Urinary bladder (tissue), 4 donors: ENCODE measurements at places on chromosomes 3 and 15. TPM values are rescaled to one million over a fixed set of nuclear protein-coding genes. Genes with fewer than 3 reads are reported as not detected.

GRCh38 chr3:152621006-152621868 lies 213.7 kb upstream of the P2RY1 start:
- no peak for DNase-seq

DNA sequence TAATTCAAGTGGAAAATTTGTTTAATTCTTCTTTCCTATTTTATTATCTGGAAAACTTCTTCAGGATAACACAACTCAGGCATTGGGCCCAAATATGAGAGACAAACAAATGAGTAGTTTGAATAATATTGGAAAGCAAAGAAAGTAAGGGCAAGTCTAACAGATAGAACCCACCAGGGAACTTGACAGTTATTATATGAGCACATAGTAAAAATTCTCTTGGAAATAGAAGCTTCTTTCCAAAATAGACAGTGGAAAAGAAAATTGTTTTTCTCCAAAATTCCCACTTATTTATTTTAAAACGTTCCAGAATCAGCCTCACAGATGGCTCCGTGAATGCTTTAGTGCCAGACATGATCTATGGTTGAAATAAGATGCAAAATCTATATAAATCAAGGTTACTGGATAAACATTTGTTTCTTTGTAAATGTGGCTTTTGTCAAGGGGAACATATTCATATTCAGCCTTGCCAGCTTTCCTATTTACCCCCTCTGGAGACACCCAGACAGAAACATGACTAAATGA lies 23.9 kb downstream of the LDHAL6B start:
- no peak for DNase-seq

DNA sequence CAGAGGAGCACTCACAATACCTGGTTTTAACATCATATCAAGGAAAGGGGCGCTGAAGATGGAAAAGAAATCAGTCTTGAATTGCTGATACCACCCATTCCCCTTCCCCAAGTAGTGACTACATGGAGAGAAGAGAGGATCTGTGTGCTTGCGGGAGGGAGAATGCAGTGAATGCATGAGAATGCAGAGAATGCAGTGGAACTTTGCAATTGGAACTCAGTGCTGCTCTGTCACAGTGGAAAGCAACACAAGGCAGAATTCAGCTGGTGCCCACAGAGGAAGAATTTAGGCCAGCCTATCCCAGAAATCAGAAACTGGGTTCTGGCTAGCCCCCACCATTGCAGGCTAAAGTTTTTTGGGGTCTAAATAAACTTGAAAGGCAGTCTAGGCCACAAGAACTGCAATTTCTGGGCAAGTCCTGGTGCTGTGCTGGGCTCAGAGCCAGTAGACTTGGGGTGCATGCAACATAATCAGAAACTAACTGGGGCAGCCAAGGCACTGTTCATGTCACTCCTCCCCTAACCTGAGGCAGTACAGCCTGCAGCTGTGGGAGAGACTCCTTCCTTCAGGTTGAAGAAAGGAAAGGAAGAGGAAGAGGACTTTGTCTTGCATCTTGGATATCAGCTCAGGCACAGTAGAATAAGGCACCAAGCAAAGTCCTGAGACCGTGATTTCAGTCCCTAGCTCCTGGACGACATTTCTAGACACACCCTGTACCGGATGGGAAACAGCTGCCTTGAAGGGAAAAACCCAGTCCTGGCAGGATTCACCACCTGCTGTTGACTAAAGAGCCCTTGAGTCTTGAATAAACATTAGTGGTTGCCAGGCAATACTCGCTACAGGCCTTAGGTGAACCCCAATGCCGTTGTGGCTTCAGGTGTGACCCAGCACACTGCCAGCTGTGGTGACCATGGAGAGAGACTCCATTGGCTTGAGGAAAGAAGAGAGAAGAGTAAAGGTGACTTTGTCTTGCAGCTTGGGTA lies 329.3 kb downstream of the TBL1XR1 start:
- DNase-seq: no peak

GRCh38 chr3:83902787-83903533 lies 1055.8 kb upstream of the CADM2 start:
- DNase-seq: no peak

GRCh38 chr3:183396662-183397391 lies 31.6 kb downstream of the MCF2L2 start:
- no peak for DNase-seq

SH2D7 gene
- total RNA-seq: not detected

- DNase-seq: no peak
Measured at GRCh38 chr15:45205192-45205591, 17.4 kb upstream of the SHF start.

DNA sequence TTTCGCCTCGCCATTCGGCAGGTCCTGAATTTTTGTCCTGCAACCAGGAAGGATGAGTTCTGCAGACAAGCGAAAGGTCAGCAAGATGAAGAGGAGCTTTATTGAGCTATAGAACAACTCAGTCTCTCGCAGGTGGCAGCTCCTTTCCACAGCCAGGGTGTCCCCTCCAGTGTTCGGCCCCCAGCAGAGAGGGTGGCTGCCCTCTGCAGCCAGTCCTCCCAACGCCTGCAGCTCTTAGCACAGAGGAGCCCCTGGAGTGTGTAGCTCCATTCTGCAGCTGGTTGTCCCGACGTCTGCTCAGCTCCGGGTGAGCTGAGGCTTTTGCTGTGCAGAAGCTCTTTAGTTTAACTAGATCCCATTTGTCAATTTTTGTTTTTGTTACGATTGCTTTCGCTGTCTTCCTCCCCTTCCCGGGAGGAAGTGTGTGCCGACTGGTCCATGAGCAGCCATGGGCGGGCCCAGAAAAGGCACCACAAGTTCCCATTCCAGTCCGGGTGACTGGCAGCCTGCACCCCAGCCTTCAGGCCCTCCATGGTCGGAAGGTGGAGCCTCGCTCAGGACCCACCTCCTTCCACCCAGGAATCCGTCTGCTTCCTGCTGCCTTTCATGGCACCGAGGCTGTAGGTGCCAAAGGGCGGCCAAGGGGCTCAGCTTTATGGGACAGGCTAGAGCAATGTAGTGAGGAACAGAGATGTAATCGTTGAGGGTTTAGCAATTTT lies 497.8 kb upstream of the CNTN4 start:
- no peak for DNase-seq

- DNase-seq: no peak
Measured at GRCh38 chr3:103794656-103795055, 1359.8 kb downstream of the ZPLD1 start.

GOLGA6D gene
- total RNA-seq: not detected

- DNase-seq: no peak
Measured at GRCh38 chr3:100150473-100150872, 36.2 kb upstream of the FILIP1L start.

DNA sequence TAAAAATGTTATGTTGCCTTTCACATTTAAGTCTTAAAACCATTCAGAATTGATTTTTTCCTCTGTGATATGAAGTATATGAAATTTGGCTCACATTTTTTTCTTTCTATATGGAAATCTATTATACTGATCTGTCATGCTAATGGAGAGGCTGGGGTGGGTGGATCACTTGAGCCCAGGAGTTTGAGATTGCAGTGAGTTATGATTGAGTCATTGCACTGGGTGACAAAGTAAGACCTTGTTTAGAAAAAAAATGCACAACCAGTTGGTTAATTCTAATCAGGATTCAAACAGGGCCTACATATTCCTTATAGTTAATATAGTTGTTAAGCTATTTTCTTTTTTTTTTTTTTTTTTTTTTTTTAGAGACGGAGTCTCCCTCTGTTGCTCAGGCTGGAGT lies 230.5 kb downstream of the MFSD1 start:
- DNase-seq: no peak

GRCh38 chr3:44825264-44825925 lies 36.3 kb upstream of the TMEM42 start:
- DNase-seq: peak; percentile 20

DNA sequence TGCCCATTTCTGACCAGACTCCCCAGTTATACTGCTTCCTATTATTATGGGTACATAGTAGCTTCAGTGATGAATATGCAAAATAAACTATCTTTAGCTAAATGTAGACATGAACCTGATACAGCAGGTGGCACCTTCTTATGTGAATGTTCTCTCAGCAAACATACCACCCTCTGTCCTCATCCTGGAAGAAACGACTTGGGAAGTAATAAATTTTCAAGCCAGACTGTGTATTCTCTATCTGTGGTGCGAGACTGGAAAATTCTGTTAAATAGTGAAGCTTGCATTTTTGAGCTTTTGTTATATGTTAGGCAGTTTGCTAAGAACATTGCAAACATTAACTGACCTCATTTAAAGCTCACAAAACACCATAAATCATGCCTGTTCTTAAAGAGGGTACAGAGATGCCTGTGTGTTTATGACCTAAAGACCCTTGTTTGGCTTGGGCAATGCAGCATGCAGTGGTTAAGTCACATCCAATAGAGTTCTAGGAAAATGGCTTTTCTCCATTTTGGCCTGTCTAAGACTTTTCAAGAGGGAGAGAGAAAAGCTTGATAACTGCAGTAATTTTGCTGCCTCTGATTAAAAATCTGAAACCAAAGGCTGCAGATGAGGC lies 287.1 kb downstream of the NEK10 start:
- DNase-seq: no peak

SCAANT1 gene
- total RNA-seq: not detected
